ENCODE measurements at places on chromosomes 5 and 9.

- DNase-seq, result no peak
These were observed 21.8 kb upstream of the SLC12A7 start for GRCh38 chr5:1133510-1134201.

- peak; percentile 49 for DNase-seq
These were observed 562 bp downstream of the GSN start for GRCh38 chr9:121268598-121268850.

GRCh38 chr5:15023846-15024245 is 152.3 kb upstream of the ANKH start:
- DNase-seq, result no peak

GRCh38 chr9:89532478-89532877 is 34.6 kb upstream of the SEMA4D start:
- DNase-seq, result no peak

DNA sequence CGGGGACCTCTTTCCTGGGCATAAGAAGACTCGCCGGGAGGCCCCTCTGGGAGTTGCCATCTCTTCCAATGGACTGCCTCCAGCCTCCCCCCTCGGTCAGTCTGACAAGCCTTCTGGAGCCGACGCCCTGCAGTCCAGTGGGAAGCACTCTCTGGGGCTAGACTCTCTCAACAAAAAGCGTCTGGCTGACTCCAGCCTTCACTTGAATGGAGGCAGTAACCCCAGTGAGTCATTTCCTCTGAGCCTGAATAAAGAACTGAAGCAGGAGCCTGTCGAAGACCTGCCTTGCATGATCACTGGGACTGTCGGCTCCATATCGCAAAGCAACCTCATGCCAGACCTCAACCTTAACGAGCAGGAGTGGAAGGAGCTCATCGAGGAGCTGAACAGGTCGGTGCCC is 28.4 kb upstream of the LTC4S start:
- peak; percentile 44 for DNase-seq

DNA sequence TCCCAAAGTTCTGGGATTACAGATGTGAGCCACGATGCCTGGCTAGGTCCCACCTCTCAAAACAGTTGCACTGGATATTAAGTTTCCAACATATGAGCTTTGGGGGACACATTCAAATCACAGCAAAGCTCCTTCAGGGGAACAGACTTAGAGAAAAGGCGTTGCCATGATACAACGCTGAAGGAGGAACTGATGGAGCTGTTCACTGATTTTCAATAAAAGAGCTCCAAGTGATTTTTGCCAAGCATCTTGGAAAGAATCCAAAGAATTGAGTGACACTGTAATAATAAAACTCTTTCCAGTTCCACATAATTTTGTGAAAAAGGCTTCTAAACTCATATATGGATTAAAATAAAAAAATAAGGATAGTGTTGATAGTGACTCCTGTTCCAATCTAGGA is 72.5 kb downstream of the CSNK1A1 start:
- DNase-seq, result no peak

DNA sequence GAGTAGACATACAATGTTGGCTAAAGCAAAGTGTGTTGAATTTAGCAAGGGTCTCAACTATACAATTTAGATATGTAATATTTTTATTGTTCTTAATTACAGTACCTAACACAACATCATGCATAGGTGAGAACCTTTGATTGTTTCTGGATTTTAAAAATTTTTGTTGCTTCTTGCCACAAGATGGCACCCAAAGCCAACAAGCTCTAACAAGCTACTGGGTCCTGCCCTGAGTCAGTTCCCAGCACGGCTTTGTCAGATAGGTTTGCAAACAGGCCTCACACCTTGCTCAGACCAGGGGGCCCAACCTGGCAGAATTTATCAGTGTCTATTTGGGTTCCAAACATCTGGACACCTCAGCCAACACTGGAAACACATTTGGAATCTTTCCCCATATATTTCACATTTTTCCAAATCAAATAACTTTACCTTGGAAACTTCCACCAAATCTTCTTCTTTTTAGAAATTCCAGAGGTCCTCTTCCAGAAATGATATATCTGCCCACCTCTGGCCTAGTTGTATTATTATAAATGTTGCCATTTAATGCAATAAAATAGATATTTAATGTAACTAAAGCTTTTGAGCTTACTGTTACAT is 49.5 kb upstream of the EGFLAM start:
- peak; percentile 79 for DNase-seq

Measured in mesendoderm (in vitro differentiated cells).